ENCODE measurements at places on chromosomes 2 and 18.

DNA sequence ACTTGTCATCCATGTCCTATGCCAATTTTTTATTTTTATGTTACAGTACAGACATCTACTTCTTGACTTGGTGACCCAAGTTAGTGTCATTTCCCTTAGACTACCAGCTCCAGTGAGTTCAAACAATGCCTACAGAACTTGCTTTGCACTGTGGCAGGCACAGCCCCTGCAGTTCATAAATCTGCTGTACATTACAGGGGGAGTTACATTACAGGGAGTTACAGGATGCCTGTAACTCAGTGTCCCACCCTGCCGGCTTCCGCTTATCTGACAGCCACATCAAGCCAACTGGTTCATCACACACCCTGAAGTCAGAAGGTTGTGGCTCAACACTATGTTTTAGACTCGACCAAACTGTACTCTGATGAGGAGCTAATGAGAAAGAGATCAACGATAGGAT lies 7.8 kb upstream of the NPAS2 start:
- DNase-seq = no peak

GRCh38 chr2:211473116-211473515 lies 916.7 kb downstream of the CPS1 start:
- DNase-seq = no peak

DNA sequence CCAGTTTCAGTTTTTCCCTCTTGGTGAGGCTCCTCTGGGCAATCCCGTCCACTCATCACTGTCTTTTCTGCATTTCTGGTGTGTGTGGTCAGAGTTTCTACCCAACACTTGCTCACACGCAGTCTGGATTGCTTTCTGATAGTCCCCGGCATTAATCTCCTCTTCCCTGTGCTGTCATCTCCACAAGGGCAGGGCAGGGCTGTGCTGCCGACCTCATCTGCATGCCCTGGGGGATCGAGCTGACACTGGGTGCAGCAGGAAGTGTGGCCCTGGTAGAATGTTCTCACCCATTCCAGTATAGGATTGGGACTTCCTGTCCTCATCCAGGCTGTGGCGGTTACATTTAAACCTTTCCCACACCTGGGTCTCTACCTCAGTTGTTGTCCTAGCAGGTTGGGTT lies 80.0 kb upstream of the FAM136A start:
- DNase-seq = no peak

- DNase-seq = no peak
Observed at GRCh38 chr2:237693291-237693994, 66.1 kb downstream of the LRRFIP1 start.

DNA sequence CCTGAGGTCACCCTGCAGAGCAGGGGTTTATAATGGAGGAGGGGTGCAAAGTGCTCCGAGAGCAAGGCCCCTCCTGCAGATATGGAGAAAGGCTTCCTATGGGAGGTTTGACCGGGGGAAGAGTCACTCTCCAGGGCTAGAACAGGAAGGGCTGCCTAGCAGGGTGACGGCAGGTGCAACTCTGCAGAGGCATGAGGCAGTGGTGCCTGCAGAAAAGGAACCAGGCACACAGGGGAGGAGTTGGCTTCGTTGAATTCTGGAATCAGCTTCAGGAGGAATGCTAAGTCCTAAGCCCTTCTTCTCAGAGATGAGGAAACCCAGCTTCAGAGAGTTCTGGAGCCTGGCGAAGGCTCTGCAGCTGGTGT lies 17.5 kb upstream of the HPCAL1 start:
- DNase-seq = no peak

DNA sequence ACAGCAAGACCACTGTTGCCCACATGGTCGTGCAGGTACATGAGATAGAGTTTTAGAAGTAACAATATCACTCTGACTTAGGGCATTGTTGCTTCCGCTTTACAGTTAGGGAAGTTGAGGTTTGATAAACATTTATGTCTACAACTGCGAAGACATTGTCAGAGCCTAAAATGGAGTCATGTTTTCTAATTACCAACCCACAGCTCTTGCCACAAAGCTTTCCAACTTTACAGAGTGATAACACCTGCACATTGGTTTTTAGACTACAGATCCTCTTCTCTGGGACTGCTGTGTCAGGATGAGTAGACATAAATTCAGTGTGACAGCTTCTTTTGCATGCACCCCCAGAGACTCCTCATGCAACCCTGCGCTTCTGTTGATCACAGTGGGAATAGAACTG lies 119.0 kb downstream of the FEZ2 start:
- no peak for DNase-seq

DNA sequence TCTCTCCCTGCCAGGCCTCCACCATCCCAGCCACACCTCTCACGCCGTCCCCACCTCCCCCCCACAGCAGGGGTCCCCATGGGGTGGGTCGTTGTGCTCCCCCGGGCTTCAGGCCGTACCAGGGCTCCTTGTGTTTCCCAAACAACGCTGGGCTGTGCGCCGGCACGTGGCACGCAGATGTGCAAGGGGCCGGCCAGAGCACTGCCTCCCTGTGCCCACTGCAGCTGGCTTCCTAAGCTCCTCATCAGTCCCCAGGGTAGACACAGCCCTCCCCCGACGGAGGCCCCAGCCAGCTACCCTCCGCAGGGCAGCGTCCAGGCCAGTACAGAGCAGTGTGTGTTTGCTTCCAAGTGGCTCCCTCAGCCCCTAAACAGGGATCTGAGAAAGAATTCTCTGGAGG lies 34.0 kb downstream of the BIN1 start:
- no peak for DNase-seq

DNA sequence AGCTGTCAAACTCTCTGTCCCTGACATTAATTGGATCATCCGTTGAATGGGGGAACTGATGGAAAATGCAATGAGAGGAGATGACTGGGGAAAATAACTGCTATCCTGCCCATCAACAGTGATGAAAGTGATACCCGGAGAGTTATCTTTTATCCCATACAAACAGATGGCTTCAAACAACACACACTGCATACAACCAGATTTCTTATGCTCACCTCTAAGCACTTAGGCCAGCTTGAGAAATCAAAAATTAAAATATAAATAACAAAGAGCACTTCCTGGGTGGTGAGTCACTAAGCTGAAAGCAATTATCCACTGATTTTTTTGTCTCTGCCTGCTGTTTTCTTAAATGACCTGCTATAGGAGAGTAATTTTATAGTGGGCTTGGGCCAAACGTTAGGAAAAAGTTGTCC lies 237.6 kb upstream of the RGPD4 start:
- DNase-seq = no peak

DNA sequence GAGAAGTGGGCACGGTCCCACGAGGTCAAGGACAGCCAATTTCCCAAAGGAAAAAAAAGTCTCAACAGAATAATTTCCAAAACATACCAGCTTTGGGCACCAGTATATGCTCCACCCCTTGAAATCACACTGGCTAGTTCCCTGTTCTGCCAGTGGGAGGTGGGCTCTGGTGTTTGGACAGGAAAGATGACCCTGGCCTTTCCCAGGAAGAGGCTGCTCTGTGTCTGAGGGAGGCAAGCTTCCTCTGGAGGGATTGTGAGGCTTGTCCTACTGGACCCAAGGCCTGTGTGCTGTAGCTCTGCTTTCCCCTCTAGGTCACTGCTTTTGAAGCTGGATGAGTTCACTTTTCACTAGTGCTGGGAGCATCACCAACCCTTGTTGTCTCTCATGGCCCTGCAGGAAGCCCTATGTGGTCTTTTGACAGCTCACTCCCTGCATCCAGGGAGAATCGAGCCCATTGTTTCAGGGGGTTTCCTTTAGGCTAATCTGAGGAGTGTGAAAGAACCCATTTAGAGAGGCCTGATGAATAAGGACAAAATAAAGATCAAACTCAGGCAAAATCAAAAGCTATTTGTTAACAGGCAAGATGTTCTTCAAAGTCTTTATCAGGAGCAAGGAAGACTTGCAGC lies 36.3 kb downstream of the CXCR4 start:
- DNase-seq = no peak

GRCh38 chr2:11748861-11749645 lies 2.6 kb downstream of the LPIN1 start:
- no peak for DNase-seq

DNA sequence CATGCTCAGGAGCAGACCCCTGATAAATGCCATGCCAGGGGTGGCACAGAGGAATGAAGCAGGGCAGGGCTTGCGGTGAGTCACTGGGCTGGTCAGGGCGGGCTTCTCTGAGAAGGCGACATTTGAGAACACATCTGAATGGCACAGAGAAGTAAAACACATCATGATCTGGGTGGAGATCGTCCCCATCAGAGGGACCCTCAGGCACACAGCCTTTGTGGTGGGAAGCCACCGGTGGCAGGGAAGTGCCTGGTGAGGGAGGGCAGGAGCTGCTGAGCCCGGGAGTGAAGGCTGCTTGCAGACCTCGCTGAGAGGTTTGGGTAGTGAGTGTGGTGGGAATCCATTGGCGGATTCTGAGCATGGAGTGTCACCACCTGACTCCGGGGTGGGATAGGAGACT lies 44.5 kb downstream of the DCDC2C start:
- DNase-seq = no peak

- no peak for DNase-seq
Observed at GRCh38 chr2:218726004-218726574, 15.5 kb downstream of the TTLL4 start.

DNA sequence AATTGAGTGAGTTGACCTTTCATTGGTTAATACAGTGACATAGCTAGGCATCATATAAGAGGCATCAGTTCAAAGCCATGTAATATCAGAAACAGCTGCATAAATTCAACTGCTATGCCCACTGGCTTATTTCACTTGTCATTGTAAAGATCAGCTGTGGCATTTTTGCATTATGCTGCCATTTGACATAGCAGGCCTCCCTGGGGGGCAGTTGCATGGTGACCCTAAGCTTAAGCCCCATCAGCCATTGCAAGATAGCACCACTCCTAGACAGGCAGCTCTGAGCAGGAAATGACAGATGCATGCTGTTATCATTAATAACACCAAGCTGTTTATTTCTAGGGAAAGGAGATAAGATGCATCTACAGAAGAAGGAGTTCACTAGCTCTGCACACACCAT lies 233.4 kb upstream of the CNTNAP5 start:
- no peak for DNase-seq

- DNase-seq = no peak
Observed at GRCh38 chr18:3869848-3870247, 419.9 kb downstream of the TGIF1 start.

DNA sequence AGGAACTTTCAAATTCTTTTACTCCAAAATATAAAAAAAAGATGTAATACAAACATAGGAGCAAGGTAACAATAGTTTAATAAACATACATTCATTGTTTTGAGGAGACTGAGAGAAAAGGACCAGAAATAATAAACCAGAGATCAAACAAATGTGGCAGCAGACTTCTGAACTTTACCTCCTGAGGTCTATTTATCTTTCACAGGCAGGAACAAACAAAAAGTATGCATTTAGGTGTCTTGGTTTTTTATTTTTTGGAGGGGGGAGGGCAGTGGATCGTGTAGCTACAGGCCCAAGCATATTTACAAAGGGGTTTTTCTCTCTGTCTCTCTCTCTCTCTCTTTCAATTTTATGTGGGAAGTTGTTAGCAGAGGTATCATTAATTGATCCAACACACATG lies 5.6 kb downstream of the PPP4R1 start:
- no peak for DNase-seq

DNA sequence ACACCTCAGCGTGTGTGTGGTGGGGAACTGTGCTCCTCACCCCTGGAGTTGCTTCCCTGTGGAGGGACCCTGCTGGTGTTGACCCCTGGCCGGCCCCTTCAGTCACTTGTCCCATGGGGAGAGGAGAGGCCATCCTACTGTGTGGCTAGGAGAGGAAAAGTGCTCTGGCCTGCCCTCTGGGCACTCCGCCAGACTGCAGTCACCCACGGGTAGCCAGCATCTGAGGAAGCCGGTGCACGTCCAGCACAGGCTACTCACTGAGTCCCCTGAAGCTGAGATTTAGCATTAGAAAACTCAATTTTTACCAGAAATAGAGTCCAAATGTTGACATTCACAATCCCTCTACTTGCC lies 211.5 kb upstream of the RAB6C start:
- no peak for DNase-seq

DNA sequence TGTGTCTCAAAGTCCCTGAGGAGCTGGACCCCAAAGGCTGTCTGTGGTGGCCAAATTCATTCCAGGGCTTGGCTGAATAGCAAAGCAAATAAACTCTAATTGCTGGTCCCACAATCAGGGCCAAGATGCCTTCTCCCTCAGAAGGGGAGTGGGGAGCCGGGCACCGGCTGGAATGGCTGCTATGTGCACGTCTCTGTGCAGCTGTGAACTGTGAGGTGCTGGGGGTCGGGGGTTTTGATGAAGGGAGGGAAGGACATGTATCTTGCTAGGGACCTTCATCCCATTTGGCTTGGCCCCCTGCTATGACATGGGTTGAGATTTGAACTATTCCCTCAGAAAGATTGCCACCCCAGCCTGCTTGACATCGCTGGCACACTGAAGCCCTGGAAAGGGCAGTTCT lies 60.4 kb downstream of the CIB4 start:
- no peak for DNase-seq

DNA sequence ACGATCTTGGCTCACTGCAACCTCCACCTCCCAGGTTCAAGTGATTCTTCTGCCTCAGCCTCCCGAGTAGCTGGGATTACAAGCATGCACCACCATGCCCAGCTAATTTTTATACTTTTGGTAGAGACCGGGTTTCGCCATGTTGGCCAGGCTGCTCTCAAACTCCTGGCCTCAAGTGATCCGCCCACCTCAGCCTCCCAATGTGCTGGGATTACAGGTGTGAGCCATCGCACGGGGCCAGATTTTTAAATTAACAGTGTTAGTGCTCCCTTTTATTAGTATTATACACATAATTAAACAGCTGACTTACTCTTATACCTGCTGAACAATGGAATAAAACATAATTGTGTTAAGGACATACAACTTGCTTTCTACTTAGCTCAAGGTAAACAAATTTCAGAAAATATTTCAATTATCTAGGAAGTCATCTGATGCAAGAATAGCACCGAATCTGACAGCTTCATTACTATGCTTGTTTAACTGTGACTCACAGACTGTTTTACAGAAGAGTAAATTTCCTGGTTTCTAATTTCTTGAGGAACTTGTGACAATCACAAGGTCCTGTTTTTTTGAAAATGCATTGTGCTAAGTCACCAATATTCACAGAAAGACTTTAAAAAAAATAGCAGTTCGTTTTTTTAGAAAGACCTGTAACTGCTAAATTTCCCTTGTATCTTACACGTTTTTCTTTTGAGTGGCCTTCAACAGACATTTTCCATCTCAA lies 51.2 kb downstream of the SPIRE1 start:
- DNase-seq = no peak

- DNase-seq = no peak
Observed at GRCh38 chr18:68461481-68462018, 253.4 kb downstream of the TMX3 start.

Measured in chondrocyte (in vitro differentiated cells).